ENCODE measurements at places on chromosomes 11 and 22.
A peak's percentile ranks its signal among the peaks of the same experiment; 100 is the strongest.

DNA sequence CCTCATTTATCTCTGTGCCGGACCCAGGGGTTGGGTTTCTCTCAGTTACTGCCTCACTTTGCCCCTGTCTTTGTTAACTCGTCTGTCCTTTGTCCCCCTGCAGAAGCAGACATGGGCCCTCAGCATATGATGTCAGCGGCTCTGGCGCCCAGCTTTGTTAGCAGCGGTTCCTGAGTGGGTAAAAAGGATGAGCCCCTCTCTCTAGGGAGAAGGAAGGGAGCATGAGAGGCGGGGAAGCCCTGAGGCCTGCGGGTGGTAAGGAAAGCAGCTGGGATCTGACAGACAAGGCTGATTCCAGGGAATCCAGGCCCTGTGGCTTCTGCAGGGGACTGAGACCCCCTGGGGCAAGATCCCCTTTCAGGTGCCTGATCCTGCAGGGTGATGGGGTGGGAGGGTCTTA, 51.7 kb downstream of the MCM5 start:
- DNase-seq: no peak

GRCh38 chr11:19433367-19433766, 192.6 kb upstream of the E2F8 start:
- no peak for DNase-seq

- DNase-seq: no peak
Observed at GRCh38 chr11:96122601-96123074, 198.7 kb upstream of the MTMR2 start.

DNA sequence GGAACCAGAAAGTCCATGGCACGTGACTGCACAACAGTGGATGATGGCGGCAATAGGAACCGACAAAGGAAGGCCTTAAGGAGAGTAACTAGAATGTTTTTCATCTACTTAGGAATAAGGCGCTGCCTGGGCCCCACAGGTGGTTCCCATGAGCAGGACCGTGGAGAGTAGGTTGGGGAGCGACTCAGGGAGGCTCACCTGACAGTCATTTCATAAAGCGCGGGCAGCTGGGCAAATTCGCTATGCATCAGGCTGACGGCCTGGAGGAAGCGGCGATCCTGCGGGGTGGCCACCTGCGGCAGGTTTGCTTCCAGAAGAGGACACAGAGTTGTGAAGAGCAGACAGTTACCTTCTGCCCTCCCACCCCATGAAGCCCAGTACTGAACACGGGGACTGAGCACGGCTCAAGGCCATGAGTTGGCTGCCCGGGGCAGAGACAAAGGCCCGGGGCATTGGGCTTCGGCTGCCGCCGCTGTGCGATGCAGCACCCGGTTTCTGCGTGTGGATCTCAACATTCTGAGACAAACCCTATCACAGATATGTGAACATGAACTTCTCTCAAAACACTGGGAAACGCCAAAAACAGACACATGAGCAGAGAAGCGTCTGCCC, 25.8 kb downstream of the HPS4 start:
- no peak for DNase-seq

- DNase-seq: no peak
Observed at GRCh38 chr22:47230251-47230650, 467.8 kb downstream of the TBC1D22A start.

GRCh38 chr11:43573233-43573632, 107.3 kb upstream of the HSD17B12 start:
- no peak for DNase-seq

GRCh38 chr22:22952531-22953280, 65.1 kb downstream of the IGLL5 start:
- no peak for DNase-seq

GRCh38 chr11:84747871-84748270, 879.3 kb downstream of the DLG2 start:
- DNase-seq: no peak

GRCh38 chr11:123753110-123753509, 1.2 kb downstream of the OR6X1 start:
- DNase-seq: no peak

- no peak for DNase-seq
Observed at GRCh38 chr11:92190535-92191206, 33.9 kb upstream of the FAT3 start.

DNA sequence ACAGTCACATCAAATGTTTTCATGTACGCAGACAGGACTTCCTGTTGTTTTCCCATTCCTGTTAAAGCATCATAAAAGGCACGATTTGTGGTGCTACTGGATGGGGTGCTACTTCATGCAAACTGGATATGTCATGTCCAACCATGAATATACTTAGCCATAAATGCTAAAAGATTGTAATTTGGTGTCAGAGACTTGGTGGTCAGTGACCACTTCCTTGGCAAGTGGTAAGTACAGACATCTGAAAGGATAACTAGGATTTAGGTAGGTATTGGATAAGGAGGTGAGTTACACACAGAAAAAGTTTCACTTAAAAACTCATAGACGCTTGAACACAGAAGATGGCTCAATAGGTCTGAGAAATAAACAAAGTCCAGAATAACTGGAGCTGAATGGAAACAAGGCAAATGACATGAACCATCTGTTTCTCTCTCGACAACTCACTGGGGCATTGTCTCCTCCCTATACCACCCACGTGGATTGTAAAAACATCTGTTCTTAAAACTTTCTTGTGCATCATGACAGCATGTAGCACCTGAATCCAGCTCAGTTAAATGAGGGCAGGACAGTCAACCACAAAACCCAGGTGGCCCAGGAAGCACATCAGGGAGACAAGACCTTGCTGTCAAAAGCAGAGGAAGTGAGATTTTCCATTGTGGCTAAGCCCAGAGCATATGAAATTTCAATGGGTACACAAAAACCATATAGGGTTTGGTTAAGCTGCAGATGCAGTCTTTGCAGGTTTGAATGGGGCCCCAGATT, 22.1 kb upstream of the IGLL5 start:
- peak; percentile 27 for DNase-seq

DNA sequence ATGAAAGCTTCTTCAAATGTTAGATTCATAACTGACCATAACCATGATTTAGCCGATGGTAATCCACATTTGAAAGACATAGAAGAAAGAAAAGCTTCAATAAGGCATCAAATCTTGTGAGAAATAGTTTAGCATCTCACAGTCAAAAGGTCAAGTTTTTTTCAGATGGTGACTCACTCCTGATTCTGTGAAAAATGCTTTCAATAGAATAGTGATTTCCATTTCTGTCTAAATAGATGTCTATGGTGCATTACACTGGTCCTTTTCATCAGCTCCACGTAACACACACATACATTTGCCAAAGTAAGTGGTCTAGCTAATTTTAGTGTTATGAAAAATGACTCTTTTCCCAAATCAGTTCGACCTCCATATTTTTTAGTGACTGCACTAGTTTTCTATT, 139.2 kb downstream of the LRRC4C start:
- DNase-seq: no peak

- no peak for DNase-seq
Observed at GRCh38 chr22:30332551-30332950, 5.8 kb upstream of the TBC1D10A start.

DNA sequence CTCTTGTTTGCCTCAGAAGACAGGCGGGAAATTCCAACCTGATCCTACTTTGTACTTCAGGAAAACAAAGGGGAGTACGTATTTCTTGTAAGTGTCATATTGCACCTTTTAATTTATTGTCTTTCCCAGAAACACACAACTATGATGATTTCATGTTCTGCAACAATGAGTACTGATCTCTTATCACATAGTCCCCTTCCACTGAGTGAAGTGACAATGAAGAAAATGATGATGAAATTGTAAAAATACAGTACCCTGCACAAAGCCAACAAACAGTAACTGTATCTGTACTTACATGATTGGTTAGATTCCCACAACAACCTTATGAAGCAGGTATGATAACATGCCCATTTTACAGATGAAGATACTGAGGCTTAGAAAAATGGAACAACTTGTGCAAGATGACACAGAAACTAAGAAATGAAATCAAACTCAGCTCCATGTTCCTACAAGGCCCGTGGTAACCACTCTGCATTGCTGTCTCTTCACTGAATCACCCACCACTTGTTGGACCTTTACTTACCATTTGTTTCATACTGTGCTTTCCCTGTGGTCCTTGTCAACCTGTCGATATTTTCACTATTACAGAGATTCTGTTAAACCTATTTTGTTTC, 37.5 kb downstream of the SLC1A2 start:
- no peak for DNase-seq

- DNase-seq: no peak
Observed at GRCh38 chr11:62925745-62926679, 4.8 kb upstream of the CHRM1 start.

DNA sequence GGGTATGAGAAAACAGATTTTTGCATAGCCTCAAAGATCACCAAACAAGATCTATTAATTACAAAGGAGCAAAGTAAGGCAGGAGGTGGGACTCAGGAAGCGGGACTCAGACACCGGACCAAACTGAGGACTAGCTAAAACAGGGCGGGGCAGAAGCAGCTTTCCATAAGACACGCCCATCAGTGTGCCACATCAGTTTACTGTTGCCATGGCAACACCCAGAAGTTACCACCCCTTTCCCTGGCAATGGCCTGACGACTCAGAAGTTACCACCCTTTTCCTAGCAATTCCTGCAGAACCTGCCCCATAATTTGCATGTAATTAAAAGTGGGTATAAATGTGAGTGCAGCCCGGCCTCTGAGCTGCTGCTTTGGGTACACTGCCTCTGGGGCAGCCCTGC, 173.9 kb downstream of the SHANK2 start:
- DNase-seq: no peak

DNA sequence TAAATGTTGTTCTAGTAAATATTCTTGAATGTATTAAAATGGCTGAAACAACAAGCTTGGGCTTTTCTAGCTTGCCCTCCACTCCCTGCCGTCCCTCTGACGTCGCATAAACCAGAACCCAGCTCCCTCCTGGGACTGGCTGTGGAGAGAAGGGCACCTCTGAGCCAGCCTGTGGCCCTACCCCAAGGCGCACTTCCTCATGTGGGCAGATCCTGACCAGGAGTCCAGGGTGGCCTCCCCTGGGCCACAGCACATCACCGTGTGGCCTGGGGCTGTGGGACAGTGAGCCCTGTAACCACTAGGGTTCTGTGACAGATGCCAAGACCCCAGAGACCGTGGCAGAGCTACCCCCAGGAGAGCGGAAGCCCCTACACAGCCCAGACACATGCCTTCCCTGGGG, 10.2 kb upstream of the ADORA2A start:
- DNase-seq: no peak

DNA sequence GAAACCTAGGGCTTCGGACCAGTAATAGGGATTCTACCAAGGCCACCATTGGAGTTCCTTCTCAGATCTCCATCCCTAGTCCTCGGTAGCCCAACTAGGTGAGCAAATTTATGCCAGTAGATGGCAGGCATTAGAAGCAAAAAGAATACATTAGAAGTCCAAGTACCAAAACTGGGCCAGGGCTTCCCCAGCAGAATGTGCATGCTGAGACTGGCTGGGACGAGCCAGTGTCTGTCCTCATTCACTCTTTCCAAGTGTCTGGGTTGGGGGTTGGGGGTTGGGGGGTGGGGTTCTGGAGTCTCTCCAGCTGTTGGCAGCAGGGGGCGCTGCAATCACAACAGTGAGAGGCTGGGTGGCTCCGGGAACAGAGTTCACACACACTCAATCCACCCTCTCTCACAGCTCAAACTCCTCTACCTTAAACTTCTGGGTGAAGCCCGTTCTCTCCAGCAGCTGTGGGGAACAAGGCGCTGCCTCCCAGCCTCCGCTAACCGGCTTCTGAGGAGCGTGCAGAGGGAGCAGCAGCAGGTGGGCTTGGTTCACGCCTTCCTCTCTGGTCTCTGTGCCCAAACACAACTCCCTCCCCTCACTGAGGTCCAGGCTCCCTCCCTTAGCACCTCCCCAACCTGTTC, 57.5 kb downstream of the BTG4 start:
- peak; percentile 16 for DNase-seq

DNA sequence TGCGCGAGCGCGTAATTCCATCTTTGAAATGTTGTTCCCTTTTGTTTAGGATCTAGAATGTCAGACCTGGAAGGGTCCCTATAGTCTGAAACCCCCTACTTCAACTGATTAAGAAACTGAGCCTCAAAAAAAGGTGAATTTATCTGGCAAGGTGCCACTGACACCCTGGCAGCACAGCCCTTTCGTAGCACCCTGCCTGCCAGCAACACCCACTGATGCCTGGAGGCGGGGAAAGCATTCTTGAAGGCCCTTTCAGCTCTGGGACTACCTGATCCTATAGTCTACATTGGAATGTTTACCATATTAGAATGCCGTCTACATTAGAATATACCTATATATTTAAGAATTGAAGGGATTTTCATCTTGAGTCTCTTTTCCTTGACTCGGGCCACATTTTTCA, 542.3 kb downstream of the BUD13 start:
- no peak for DNase-seq

DNA sequence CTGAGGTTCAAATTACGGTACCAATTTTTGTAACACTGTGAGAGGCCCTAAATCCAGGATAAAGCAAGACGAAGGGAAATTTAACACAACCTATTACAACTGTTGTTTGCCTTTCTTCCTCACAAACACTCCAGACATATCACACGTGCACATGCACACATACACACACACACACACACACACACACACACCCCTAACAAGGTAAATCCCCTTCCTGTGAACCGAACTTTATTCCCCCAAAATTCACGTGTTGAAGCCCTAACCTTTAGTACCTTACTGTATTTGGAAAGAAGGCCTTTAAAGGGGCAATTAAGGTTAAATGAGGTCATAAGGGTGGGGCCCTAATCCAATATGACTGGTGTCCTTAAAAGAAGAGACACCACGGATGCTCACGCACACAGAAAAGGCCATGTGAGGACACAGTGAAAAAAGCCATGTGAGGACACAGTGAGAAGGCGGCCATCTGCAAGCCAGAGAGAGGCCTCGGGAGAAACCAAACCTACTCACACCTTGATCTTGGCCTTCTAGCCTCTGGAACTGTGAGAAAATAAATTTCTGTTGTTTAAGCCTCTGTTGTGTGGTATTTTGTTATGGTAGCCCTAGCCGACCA, 1.8 kb downstream of the SERGEF start:
- DNase-seq: no peak

DNA sequence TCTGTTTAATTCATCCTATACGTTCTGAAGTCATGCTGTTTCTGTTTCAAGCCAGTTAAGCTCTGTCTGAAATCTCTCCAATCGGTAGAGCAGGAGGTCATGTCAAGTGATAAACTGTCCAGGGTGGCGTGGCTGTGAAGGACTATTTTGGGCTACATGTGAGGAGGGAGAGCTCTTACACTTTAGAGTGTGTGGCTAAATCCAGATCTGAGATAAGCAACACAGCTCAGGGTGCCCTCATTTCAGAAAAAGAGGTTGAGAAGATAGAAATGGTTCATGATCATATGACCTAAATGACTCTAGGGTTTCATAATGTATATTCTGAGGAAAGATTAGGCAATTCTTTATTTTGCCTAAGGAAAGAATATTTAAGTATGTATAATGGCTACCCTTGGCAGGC, 8.4 kb downstream of the BLID start:
- no peak for DNase-seq

DNA sequence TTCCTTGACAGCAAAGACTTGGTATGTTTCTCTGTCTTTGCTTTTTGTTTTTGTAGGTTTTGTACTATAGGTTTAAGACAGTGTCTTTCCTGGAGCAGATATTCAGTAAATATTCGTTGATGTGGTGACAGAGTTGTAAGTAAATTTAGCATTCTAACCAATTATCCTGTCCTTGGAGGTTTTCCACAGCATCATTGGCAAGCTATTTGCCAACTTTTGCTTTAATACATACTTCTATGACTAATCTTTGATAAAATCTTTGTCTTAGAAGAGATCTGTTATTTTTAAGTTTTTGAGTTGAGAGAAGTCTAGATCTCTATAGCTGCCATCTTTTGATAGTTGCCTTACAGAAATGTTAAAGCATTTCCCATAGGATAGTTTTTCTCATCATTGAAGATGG, 3.8 kb downstream of the USP47 start:
- DNase-seq: no peak
